ENCODE measurements at places on chromosomes 1 and 21. TPM values are rescaled to one million over a fixed set of nuclear protein-coding genes. Genes with fewer than 3 reads are reported as not detected.

CACNA1S gene
- 0.05 TPM for total RNA-seq

RSBN1 gene
- 16.2 TPM for total RNA-seq

CR1L gene
- total RNA-seq, result not detected

MEX3A gene
- 0.23 TPM for total RNA-seq

ITLN2 gene
- not detected for total RNA-seq

SMPDL3B gene
- not detected for total RNA-seq

DDAH1 gene
- 31.8 TPM for total RNA-seq

PODN gene
- 285 TPM for total RNA-seq

PGLYRP4 gene
- not detected for total RNA-seq

RXRG gene
- total RNA-seq, result 0.56 TPM

URB1 gene
- 14.1 TPM for total RNA-seq

NUDT4B gene
- not detected for total RNA-seq

DNA sequence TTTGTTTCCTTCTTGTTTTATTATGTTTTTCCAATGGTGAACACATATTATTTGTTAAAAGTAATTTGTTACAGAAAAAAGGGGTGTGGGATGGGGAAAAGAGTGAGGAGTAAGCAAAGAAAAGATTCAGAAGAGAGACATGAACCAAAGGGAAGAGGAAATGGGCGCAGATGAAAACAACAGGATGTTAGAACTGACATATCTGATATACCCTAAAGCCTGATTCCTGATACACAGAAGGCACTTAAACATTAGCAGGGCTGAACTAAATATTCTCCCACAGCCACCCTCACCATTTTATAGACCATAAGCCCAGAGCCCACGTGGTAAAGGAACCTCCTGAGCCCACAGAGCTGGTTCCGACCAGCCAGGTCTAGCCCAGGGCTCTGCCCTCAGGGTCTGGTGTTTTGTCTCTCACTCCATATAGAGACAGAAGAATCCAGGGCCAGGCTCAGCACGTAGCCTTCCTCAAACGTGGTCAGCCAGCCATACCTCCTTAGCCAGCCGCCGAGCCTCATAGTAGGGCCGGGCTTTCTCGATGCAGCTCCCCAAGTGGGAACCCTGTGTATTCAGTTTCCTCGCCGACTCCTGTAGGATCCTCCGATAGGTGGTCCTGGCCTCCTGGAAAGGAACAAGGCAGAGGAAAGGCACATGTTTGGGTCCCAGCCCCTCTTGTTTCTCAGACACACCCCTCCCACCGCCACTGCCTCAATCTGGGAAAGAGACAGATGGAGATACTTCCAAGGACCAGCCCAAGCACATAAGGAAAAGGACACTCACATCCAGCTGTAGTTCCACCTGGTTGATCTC is 9.5 kb downstream of the SH3BP5L start:
- no peak for DNase-seq

GRCh38 chr1:204443260-204443619 is 31.6 kb upstream of the PPP1R15B start:
- DNase-seq, result peak; percentile 64

DNA sequence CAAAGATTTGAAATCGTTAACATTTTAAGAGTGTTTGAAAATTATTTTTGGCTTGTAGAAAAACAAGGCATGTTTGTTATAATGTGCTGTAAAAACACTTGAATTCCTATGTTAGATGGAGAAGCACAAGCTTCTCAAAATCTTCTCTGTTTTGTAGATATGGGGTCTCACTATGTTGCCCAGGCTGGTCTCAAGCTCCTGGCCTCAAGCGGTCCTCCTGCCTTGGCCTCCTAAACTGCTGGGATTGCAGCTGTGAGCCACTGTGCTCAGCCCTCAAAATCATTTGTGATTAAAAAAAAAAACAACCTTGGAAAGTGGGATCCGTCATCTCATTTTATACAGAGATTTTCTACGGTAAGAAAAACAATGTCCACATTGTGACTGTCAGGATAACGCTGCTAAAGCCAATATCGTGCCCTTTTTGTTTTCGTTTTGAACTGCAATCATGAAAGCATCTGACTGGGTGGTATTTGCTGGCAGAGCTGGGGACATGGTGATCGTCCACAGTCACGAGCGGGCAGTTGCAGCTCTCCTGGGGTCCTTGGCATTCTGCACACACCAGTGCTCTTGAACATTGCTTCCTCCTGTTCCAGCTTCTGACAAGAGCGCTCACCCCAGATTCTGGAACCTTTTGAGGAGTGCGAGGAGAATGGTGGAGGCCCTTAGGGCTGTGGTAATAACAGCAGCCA is 112.5 kb downstream of the PGBD5 start:
- peak; percentile 68 for DNase-seq

- no peak for DNase-seq
These were observed 132.9 kb downstream of the SYF2 start for GRCh38 chr1:25099343-25099951.

GRCh38 chr1:55974714-55975441 is 604.5 kb downstream of the PLPP3 start:
- no peak for DNase-seq

- DNase-seq, result no peak
These were observed 205.6 kb downstream of the RHOU start for GRCh38 chr1:228940926-228941325.

- no peak for DNase-seq
These were observed 73.4 kb downstream of the PIK3CD start for GRCh38 chr1:9724706-9725476.

DNA sequence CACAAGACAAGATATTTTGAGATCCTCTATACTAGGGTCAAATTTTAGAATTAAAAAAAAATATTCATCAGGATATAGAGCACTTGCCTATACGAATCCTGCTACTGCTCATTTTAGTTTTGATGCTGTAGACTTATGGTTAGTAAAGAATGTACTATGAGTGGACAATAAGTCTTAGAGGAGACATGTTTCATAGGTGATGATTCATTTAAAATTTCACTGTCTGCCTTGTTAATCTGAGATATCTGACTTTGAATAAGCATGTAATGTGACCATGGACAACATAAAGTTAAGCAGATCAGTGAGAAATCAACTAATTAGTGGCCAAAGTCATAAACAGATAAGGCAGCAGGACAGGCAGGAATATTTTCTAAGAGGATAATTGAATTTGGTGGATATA is 106.8 kb upstream of the HP1BP3 start:
- no peak for DNase-seq

DNA sequence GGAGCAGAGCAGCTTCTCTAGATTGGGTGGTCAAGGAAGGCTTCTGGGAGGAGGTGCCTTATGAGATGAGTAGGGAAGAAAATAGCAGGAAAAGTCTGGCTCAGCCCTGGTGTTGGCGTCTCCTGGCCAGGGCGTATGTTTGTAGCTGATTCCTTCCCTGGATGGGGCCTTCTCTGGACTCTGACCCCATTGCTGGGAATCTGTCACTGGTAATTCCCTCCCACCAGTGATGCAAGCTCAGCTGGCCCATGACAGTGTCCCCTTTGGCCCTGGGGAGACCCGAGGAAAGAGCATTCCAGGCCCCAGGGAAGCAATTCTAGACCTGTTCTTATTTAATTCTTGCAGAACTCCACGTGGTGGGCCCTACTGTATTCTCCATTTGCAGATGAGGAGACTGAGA is 20.7 kb downstream of the IGSF21 start:
- DNase-seq, result no peak

GRCh38 chr1:96557336-96557735 is 164.2 kb upstream of the PTBP2 start:
- no peak for DNase-seq

GRCh38 chr1:6508816-6509189 is 17.3 kb upstream of the PLEKHG5 start:
- peak; percentile 59 for DNase-seq

GRCh38 chr21:24045775-24046215 is 1561.5 kb downstream of the MRPL39 start:
- DNase-seq, result peak; percentile 91

GRCh38 chr1:38093569-38094520 is 47.3 kb upstream of the POU3F1 start:
- peak; percentile 13 for DNase-seq

- DNase-seq, result peak; percentile 94
These were observed at the start of gene BACE2 for GRCh38 chr21:41167348-41168342. Gene BACE2, plus strand, starts transcription at chr21:41168160. Its CDS starts 104 bp downstream, at chr21:41168264.

- DNase-seq, result no peak
These were observed 472 bp downstream of the DTL start for GRCh38 chr1:212035835-212036605.

- DNase-seq, result no peak
These were observed 1.1 kb downstream of the GNG4 start for GRCh38 chr1:235648407-235648907.

- DNase-seq, result peak; percentile 53
These were observed 741.7 kb downstream of the MATN1 start for GRCh38 chr1:29981586-29982239.

GRCh38 chr21:42695697-42696380 is 42.4 kb downstream of the PDE9A start:
- peak; percentile 57 for DNase-seq

DNA sequence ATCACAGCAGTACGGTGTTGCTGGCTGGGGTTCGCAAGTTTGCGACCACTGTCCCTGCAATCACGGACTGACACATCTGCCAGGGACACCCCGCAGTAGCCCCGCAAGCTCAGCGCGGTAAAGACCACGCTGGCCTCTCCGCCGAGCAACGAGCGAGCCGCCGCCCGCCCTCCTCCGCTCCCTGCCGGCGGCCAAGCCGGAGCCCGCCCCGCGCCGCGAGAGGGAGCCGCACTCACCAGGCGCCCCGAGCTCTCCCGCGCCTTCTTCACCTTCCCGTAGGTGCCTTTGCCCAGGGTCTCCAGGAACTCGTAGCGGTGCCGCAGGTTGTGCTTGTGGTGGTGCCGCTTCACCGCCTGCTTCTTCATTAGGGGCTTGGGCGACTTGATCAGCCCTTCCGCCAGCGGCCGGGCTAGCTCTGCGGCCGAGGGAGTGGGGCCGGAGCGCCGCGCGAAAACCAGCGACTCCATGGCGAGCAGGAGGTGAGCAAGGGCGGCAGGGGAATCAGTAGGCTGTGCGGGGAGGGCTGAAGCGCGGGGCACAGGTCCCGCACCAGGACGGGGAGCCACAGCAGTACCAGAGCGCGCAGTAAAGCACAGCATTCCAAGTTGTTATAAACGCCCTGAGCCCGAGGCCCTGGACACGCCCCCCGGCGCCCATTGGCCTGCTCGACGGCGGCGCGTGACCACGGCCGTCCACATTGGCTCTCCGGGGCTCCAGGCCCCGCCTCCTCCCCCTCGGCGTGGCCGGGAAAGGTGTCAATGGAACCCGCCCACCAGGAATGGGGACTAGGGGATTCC is at the start of gene NUAK2:
TSS of gene NUAK2 (minus strand) at position 584 of the 797 bp plus-strand sequence. CDS start at position 467, 117 bp downstream.
- peak; percentile 96 for DNase-seq

- no peak for DNase-seq
These were observed 24.9 kb downstream of the RAP1A start for GRCh38 chr1:111644506-111644905.

- peak; percentile 55 for DNase-seq
These were observed 64.4 kb downstream of the FAAP20 start for GRCh38 chr1:2130156-2130555.

- DNase-seq, result no peak
These were observed 3.8 kb downstream of the ZNF644 start for GRCh38 chr1:91018006-91018405.

GRCh38 chr1:118322331-118322730 is 137.3 kb upstream of the SPAG17 start:
- DNase-seq, result no peak

DNA sequence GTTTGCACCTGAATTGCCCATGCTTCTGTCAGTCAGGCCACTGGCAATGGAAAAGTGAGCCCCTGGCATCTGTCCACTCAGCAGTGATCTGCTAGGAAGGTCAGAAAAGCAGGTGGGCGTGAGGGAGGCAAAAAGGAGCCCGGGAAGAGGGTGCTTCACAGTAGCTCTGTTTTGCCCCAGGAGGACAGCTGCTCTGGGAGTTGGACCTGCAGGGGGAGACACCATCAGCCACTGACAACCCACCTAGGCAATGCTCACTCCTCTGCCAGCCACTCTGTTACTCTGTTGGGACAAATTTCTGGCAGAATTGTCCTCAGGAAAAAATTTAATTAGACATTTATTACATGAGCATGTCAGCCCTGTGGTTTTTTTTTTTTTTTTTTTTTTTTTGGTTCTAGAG is 146.4 kb downstream of the LRIG2 start:
- DNase-seq, result no peak

- no peak for DNase-seq
These were observed 184.4 kb downstream of the GRIK3 start for GRCh38 chr1:36849956-36850355.

GRCh38 chr1:119966020-119966419 is 69.7 kb upstream of the ADAM30 start:
- no peak for DNase-seq

- no peak for DNase-seq
These were observed 53.8 kb downstream of the LYPLAL1 start for GRCh38 chr1:219227360-219228057.

DNA sequence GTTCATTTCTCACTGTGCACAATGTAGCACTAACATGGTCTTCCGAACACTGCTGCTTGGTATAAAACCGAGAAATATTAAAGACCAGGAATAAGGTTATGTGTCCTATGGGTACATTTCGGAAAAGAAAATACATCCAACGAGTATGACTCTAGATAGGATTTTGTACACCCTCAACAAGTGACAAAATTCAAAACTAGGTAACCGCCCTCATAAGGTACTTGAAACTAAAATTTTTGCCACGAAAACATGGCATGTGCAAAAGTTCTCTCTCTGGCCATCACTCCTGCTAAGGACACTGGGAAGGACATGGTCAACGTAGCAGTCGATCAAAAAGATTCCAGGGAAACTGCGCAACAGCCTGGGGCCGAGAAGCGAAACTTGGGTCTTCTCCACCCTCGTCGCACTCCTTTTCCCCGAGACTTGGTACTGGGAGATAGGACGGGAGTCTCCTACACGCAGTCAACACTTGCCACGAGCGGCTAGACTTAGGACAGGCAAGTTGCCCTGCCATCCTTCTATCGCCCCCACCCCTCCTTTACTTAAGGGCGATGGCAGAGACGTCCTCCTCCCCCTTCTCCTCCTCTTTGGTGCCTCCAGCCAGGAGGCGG is 338 bp upstream of the TOR1AIP1 start:
- no peak for DNase-seq

DNA sequence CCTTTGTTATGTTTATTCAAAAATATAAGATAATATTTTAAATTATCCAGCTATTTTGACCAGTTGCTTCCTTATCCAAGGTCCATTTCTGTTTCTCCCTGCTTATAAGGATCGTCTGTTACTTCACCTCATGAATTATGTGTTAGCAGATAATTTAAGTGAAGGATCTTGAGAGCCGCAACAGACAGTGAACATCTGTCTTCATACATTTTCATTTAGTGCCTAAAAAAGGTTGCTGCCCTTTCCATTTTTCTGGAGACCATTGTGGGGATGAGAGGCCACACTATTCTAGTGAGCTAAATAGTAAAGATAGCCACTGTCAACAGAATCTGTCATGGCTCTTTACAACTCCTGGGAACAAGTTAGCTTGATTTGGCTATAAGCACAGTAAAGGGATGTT is 154.0 kb downstream of the CLEC20A start:
- DNase-seq, result no peak

GRCh38 chr1:187893471-187893870 is 1064.7 kb downstream of the PLA2G4A start:
- DNase-seq, result no peak

Measured in posterior vena cava (tissue), 2 donors.